ENCODE measurements at places on chromosomes 6 and 20. TPM values are rescaled to one million over a fixed set of nuclear protein-coding genes. Genes with fewer than 3 reads are reported as not detected.

TTPAL gene
- 18.9 TPM for total RNA-seq

POPDC3 gene
- total RNA-seq = 10.9 TPM

GHRH gene
- total RNA-seq = not detected

SLC35D3 gene
- total RNA-seq = not detected

BPIFA1 gene
- not detected for total RNA-seq

CD24 gene
- 782 TPM for total RNA-seq

GGT7 gene
- 81.9 TPM for total RNA-seq

XKR7 gene
- 284 TPM for total RNA-seq

BMP2 gene
- total RNA-seq = 0.66 TPM

DEFB110 gene
- total RNA-seq = not detected

CCN6 gene
- not detected for total RNA-seq

UNC5CL gene
- total RNA-seq = 1.0 TPM

FAM210B gene
- 86.1 TPM for total RNA-seq

TNF gene
- total RNA-seq = not detected

PSMB9 gene
- not detected for total RNA-seq

MEA1 gene
- total RNA-seq = 42.7 TPM

TCP11 gene
- not detected for total RNA-seq

TXNDC5 gene
- 25.3 TPM for total RNA-seq

EPHA7 gene
- 3.6 TPM for total RNA-seq

DYNLT2 gene
- 1.7 TPM for total RNA-seq

CLPSL1 gene
- total RNA-seq = not detected

ZKSCAN3 gene
- total RNA-seq = 16.0 TPM

COL21A1 gene
- total RNA-seq = 0.69 TPM

BHLHE23 gene
- 23.9 TPM for total RNA-seq

FABP7 gene
- 3.3 TPM for total RNA-seq

MBOAT1 gene
- total RNA-seq = not detected

NRSN1 gene
- total RNA-seq = 5.7 TPM

PHACTR1 gene
- total RNA-seq = 50.7 TPM

SDC4 gene
- total RNA-seq = 0.61 TPM

MCCD1 gene
- total RNA-seq = not detected

CST4 gene
- not detected for total RNA-seq

PCSK2 gene
- total RNA-seq = 28.7 TPM

TRERF1 gene
- total RNA-seq = 12.8 TPM

PRKN gene
- 7.0 TPM for total RNA-seq

KHDC1L gene
- total RNA-seq = 2.2 TPM

TNFRSF6B gene
- not detected for total RNA-seq

SAPCD1 gene
- 3.7 TPM for total RNA-seq

OR2J3 gene
- not detected for total RNA-seq

EEF1A2 gene
- 55.3 TPM for total RNA-seq

IL17F gene
- total RNA-seq = not detected

EYA4 gene
- total RNA-seq = not detected

C6orf89 gene
- 57.0 TPM for total RNA-seq
